ENCODE measurements at places on chromosomes 2 and 18.

DNA sequence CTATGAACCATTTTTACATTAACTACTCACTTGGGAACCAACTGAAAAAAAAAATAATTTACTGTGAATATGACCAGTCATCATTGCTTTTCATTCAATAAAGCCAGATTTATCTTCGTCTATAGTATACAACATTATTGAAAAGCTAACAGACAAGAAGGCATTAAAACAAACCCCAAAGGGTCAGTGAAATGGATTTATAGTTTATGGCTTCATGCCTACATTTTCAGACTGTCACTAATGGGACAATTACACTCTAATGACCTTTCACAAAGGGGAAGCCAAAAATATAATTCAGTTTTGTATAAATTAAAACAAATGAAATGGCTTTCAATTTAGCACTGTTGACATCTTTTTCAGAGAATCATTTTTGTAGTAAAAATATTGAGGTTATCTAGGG is 169.1 kb downstream of the DSEL start:
- DNase-seq, result no peak

GRCh38 chr2:189492451-189492850 is 51.2 kb downstream of the WDR75 start:
- DNase-seq, result no peak

DNA sequence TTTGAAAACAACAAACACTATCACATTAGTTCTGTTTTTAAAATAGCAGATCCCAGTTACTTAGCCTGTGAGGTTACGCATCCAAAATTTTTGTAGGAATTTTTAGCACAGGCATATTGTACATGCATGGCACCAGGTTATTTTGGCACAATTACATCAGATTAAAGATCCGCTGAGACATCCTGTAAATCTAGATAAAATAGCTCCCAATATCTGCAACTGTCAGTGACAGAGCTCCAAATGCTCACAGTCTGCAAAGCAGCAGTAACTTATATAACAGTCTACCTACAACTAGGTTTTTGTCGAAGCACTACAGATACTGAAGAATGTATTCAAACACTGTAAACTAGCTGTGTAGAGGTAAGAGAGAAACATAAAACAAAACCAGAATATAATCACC is 200.7 kb upstream of the KCNH7 start:
- DNase-seq, result no peak

GRCh38 chr18:46134920-46135675 is 30.9 kb downstream of the HAUS1 start:
- DNase-seq, result no peak

DNA sequence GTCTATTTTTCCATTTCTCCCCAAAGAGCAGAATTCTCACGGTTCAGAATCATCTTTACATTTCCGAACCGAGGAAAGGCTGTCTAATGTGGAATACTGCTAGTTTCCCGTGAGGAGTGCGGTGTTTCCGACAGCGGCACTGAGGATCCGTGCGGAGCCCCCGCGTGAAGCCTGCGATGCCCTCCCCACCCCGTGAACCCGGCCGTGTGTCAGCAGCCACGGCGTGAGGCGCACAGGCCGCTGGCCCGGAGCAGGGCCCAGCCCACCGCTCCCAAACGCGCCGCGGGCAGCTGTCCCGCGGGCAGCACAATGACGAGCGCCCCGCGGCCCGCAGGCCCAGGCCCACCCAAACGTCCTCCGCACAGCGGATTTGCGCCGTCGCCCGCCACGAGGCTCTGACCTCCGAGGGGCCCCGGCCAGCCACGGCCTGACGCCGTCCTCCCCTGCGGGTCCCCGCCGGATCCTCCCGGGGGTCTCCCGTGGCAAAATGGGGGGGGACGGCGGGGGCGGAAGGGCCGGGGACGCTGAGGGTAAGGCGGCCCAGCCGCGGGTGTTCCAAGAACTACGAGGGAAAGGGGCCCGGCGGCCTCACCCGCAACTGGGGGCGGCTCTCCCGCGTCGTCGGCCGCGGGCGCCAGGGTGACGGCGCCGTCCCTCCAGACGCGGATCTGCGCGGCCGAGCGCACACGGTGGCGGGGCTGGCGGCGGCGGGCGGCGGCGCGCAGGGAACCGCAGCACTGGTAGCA is 796 bp downstream of the SPIRE1 start:
- peak; percentile 32 for DNase-seq

DNA sequence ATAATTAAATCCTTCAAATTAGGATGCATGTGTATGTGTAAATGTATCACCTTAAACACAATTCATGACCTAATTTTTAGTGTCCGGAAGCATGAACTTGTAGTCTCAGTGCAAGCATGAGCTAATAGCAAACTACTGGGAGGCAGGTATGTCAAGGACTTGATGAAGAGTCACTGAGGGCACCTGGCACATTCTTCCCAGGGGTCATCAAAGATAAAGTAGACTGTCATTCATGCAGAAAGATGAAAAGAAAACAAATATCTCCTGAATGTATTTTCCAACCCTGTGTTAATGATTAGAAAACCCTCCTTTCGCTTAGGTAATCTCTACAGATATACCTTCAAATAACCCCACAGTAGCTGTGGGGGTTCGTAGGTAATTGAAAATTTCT is 234.9 kb downstream of the SOCS6 start:
- DNase-seq, result no peak

DNA sequence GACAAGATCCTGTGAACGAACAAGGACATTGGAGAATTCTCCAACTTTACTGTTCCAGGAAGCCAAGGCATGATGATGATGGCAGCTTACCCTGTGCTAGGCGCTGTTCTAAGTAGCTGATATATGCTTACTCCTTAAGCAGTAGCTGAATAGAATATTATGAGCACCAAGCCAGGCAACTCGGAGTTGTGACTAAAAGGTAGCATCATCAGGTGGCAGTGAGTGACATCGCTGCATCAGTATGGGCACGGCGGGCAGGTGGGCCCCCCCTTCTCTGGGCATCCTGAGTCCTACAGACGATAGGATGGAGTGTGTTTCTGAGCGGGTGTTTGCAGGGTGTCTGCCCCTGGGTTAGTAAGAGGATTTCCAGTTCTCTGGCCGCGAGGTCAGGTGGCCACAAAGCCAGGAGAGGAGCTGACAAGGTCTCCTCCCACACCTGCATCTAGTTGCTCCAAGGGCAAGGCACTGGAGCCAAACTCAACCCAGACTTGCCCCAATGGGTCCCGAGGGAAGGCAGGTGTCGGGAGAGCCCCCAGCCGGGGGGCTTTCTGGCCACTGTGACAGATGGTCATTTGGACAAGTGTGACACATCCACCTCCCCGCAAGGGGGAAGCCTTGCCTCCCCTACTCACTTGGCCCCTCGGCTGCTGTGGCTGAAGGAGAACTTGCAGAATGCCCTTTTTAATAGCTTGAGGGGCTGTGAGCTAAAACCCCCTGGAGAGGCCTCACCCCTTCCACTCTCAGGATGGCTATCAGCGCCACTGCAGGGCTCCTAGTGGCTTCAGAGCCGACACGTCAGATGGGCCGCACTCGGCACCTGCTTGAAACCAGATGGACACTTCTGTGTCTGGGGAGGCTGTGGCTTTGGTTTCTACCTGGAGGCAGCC is 55.5 kb downstream of the CRACDL start:
- peak; percentile 16 for DNase-seq

DNA sequence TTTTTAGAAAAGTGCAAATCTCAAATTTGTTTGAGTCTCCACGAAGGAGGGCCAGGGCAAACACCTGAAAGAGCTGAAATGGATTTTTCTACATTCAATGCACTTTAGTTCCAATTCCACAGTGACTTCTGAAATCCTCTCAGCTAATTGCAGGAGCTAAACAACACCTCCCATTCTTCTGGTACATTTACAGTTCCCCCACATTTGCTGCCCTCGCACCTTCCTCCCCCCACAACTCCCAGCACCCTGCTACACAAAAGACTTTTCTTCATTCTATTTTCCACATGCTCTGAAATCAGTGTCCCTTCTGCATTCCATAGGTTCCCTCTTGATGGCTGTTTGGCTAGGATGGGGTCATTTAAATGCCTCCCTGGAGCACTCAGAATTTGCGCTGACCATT is 5.9 kb upstream of the NPAS2 start:
- DNase-seq, result no peak

- DNase-seq, result no peak
Measured at GRCh38 chr18:79117385-79117784, 48.2 kb downstream of the ATP9B start.

DNA sequence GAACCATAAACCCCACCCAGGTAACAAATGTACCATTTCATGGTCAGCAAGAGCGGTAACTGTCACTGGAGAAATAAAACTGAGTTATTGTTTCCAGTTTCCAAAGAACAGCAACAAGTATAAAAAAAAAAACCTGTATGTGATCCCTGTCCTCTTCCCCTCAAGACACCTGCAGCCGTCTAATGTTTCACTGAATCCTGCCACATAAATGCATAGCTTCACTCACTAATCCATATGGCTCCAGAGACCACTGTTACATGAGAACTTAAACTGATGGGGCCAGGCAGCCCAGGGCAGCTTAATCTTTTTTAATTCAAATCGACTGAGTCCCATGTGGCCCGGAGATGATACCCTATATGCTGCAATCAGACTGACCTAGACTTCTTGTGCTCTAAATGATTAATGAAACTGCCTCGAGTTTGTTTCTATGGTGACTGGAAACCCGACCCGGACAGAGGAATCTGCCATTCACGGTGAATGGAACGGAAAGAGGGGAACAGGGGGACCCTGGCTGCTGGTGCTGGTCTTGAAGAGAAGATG is 60.9 kb upstream of the SIX2 start:
- DNase-seq, result no peak

DNA sequence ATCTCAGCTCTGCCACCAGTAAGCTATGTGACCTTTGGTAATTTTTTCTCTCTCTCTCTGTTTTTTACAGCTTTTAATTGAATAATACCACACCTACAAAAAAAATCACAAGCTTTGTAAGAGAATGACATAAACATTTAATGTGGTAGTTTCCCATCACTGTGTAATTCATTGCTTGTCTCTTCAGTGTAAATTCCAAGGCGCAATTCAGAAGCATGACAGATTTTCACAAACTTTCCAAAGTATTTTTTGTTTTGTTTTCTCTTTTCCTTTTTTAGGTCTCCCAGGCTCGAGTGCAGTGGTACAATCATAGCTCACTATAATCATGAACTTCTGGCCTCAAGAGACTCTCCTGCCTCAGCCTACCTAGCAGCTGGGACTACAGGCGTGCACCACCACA is 25.0 kb upstream of the PPM1B start:
- no peak for DNase-seq

- DNase-seq, result no peak
Measured at GRCh38 chr2:205020673-205021072, 475.4 kb downstream of the PARD3B start.

DNA sequence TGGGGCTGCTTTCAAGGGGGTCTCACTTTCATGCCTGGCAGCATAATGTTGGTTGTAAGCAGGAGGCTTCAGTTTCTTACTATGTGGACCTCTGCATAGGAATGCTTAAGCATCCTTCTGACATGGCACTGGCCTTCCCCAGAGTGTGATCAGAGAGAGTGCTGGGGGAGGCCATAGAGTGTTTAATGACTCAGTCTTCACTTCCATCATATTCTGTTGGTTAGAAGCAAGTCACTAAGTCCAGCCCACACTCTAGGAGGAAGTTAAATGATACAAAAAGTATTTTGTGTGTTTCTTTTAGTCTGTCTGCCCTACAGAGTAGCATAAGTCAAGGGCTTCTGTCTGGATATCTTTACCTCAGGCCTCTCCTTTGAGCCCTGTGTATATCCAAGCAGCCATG is 64.9 kb downstream of the GALNT1 start:
- no peak for DNase-seq

DNA sequence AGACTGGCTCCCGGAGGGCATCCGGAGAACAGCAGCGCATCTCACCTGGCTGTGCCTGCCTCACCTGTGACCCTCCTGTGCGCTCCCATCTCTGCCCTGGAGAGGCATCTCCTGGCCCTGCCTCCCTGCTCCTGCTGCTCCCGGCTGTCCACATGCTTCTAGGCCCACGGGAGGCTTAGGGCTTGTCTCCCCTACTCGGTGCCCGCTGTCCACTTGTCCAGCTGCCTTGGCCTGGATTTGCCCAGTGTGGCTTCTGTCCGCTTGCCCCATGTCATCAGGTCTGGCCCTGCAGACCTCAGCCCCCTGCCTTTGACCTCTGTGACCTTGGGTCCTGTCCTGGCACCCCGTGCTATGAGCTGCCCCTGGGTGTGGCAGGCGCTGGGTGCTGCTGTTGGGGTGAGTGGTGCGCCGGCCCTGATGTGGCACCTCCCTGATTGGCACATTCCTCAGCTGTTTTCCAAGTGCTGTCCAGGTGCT is 4.5 kb downstream of the BOK start:
- DNase-seq, result no peak

DNA sequence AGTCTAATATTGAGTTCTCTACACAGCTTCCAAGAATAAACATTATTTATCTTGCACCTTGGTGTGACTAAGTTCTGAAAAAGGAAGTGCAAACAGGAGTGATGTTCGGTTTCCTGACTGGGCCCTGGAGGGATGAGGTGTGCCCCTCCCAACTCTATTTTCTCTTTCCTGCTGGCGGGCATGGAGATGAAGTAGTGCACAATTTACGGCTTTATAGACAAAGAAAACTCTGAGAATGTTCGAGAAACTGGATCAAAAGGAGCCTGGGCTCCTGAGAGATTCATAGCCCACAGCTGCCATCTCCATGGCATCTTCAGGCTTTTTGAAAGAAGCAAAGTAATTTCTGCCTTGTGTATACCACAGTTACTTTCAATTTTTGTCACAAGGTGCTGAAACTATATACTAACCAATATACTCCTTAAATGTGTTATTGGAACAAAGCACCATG is 22.3 kb downstream of the LRATD1 start:
- no peak for DNase-seq

GRCh38 chr2:54657664-54658083 is 65.8 kb upstream of the EML6 start:
- DNase-seq, result peak; percentile 48

GRCh38 chr2:169280502-169280901 is 81.8 kb downstream of the LRP2 start:
- DNase-seq, result no peak

- no peak for DNase-seq
Measured at GRCh38 chr2:25354116-25354515, 12.4 kb upstream of the DNMT3A start.

DNA sequence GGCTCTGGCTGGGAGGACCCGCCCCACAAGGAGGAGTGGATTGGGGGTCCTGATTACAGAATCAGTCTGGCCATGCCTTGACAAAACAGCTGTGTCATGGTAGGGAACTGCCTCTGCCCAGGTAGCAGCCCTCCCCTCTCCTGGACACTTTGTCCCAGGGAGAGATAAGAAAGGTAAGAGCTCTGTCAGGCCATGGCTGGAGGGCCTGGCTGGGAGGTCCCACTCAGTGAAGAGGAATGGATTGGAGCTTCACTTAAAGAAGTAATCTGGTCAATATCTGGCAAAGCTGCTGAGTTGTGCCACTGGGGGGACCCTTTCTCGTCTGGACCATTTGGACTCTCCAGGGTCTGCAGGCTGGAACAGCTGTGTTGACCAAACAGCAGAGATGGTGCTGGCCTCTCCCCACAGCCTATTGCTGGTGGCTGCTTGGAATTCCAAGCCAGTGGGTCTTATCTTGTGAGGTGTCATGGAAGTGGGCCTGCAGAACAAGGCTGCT is 75.4 kb downstream of the EPC2 start:
- no peak for DNase-seq

Data from activated naive CD4-positive, alpha-beta T cell treated with anti-CD3 and anti-CD28 coated beads, Interleukin-2, amount 10 ng/mL, durations not matched to agents 7 days and 5 days (primary cell).